Stimulated activated CD4-positive, alpha-beta T cell treated with anti-CD3 and anti-CD28 coated beads, Interleukin-4, amount 100 ng/mL, for 1 hour (primary cell): ENCODE measurements at places on chromosomes 1 and 21.

DNA sequence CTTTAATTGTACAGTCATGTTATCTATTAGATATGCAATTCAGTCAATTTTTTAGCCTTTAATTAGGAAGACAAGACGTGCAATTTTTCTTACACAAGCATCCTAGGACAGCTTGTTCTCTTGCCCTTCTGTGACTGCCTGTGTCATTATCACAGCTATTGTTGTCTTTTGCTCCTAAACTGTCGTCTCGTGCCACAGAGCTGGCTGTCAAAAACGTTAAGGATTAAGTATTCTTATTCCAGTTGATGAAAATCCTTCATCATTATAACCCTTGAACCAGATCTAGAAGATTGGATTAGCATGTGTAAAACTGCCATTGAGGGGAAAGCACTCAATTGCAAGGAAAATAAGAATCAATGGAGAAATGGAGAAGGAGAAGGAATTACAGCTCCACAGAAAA is 43.8 kb upstream of the AIM2 start:
- no peak for DNase-seq

GRCh38 chr1:6771441-6771769 is 13.8 kb upstream of the CAMTA1 start:
- DNase-seq: no peak

DNA sequence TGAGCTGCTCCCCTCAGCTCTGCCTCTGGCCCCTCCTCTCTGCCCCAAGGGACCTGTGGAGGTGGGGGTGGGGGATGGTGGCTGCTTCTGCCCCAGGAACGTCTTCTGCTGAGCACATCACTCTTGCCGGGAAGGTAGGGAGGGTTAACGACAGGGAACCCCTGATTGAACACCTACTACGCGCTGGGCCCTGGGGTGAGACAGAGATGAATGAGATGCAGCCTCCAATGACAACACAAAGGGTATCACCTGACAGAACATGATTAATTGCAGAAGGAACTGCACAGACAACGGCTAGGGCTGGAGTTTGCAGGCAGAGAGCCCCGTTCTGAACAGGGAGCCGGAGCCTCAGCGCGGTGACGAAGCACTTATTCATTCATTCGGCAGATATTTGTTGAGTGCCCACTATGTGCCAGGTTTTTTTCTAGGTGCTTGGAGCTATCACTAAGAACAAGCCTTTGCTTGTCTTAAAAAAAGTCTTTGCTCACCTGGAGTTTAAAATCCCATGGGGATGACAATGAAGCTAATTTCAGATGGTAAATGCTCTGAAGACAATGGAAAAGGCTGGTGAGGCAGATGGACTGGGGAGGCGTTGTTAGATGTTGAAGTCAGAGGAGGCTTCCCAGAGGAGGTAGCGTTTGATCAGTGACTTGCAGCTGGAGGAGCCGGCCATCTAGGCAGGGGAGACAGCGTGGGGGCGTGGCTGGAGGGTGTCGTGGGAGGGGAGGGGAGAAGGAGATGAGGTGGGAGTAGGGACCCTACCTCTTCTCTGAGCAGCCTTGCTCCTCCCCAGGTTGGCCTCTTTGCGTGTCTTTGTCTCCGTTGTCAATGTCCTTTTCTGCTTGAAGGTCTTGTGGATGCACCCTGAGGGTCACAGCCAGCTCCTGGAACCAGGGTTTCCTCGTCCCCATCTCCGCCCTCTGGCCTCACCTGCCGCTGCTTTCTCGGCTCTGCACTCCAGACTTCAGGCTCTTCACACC is 103.1 kb upstream of the CSF3R start:
- no peak for DNase-seq

DNA sequence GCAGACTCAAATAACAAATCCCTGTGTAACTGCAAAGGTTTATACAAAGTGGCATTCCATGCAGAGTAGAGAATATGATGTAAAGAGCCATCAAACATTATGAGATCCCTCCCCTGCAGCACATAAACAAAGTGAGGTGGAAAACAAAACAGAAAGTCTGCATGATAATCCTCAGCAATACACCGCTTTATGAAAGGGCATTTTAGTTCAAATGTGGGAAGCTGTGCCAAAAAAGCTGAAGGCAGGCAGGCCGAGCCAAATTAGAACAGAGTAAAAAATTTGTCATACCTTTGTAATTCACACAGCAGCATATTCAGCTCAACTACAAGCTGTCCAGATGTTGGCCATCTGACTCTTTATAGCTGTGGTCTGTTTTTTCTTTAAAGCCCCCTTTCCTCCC is 113.5 kb downstream of the LHX9 start:
- DNase-seq: no peak

DNA sequence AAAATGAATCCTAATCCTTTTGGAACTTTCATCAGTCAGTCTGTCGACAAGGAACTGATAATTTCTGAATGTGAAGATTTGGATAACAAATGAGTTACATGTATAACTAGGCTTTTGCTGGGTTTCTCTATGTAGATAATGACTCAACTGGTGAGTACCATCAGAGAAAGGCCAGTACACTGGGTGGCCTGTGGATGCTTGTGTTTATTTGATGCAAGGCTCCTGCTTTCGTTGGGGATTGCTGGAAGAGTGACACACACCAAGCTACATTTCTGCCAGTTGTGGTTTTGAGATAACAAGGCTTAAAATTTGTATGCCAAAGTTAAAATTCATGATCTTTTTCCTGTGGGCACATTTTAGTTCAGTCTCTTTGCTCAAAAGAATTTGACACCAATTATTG is 115.7 kb upstream of the UBE2U start:
- no peak for DNase-seq

- DNase-seq: no peak
Observed at GRCh38 chr1:114828251-114828650, 26.4 kb upstream of the SYCP1 start.

- no peak for DNase-seq
Observed at GRCh38 chr1:2496746-2497145, 20.7 kb downstream of the PLCH2 start.

DNA sequence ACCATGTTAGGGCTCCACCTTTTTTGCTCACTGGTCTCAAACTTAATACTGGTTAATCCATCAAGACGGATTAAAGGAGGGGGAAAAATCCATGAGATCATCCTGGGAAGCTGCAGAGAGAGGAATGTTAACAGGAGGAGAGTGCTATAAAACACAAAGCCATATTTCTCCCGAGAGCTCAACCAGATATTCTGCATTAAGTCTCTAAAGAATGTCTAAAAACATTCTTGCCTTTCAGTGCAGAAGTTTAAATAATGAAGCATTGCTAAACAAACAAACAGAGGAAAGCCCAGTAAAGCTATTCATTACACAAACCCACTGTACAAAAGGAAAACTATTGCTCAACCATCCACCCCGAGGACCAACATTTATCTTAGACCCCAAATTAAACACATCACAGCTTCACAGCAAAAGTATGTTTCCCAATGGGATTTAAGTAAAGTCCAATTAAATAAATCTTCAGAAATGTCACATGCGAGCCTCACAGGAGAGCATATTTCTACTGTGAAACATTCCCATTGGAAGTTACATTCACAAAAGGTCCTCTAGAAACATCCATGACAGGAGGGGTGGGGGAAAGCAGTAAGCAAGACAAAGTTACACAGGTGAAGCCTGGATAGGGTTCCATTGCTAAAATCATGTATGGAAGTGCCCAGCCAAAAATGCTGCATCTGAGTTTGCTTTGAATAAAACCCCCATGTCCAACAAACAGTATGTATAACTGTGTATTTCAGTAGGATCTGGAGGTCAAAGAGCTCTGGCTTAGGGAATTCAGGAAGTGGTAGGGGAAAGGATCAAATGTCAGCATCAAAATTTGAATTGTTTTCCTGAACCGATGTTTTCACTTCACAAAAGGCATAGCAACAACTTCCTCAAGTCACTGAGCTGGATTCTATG is 23.3 kb downstream of the DUSP10 start:
- no peak for DNase-seq
